Sigmoid colon (tissue), 7 donors: ENCODE measurements at places on chromosomes 6 and 20. TPM values are rescaled to one million over a fixed set of nuclear protein-coding genes. Genes with fewer than 3 reads are reported as not detected.

DNA sequence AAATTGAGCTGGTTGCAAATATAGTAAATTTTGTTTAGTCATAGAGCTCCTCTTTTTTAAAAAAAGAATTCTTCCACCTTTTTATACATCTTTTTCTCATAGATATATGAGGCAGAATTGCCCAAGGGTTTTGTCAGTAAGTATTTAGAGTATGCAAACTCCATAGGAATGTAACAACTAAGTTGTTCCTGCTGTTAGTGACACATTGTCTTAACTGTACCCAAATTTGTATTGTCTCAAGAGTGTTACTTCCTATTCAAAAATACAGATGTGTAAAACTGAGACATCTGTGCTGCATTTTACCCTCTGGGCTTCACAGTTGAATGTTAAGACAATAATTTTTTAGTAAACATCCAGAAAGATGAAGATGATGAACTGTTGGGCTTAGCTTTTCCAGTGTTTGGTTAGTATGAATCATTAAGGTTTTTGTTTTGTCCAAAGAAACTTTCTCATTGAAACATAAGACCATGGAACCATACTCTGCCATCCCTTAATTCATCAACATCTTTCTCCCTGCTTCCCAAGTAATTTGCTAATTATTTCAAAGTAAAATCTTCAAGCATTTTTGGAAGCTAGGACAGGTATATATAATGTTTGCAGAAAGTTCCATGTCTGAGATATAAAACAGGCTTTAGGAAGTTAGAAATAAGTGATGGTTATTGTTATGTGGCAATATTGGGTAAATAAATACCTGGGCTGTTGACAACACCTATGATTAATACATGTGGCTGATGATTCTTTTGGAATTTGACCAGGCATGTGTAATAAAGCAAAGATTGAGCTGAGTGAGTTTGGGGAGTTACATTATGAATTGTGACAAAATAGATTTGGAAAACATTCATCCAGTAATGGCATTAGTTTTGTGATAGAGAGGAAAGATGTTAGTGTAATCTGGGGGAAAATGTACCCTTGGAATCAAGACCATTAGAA is 11.2 kb downstream of the OGFRL1 start:
- H3K27ac ChIP-seq = no peak overlapping the region
- H3K36me3 ChIP-seq = peaks cover 31% of the 10 kb centered on the region
- H3K4me1 ChIP-seq = no peaks in the 10 kb centered on the region
- no peak for DNase-seq

DNA sequence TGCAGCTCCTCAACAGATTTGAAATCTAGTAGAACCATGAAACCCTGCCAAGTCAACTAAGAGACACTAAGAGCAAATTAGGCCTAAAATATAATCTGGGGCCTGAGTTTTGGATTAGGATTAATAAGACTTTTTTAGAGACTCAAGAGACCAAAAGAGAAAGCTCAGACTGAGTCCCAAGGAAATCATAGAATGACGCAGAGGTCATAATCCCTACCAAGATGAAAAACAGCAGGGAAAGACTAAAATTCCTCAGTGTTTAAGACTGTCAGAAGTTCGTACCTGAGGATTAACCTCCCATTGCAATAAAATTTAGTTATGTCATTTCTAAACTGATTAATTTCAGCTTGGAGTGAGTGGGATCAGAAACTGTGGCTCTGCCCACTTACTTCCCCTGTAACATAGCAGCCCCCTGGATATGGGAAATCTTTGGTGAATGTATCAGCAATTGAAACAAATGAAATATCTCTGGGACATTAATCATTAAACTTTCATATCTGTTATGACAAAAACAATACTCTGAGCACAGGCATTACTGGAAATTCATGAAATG is 200.3 kb downstream of the EDN1 start:
- no peak overlapping the region for H3K4me3 ChIP-seq
- H3K27ac ChIP-seq = no peak overlapping the region
- H3K27me3 ChIP-seq = no peaks in the 10 kb centered on the region
- no peaks in the 10 kb centered on the region for H3K4me1 ChIP-seq
- no peak for DNase-seq

DNA sequence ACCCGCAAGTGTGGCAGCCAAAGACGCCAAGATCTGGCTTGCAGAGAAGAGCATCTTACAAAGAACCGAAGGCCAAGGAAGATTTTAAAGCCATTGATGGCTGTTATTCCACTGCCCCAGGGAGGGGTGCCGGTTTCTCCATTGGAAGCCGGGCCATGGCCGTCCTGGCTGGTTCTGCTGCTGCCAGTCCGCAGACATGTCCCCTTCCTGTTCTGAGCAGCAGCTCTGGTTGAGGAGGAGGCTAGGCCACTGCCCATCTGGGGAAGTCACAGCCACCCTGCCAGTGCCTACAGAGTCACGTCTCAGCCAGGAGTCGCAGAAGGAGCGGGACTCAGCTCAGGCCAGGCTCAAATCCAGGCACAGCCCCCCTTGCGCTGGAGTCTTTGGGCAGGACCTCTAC is 42.6 kb upstream of the MRGBP start:
- H3K27me3 ChIP-seq = no peaks in the 10 kb centered on the region
- H3K36me3 ChIP-seq = peaks cover 12% of the 10 kb centered on the region
- H3K27ac ChIP-seq = peak overlapping the region; percentile 75
- DNase-seq = no peak
- H3K4me3 ChIP-seq = no peak overlapping the region
- peaks cover 60% of the 10 kb centered on the region for H3K4me1 ChIP-seq

DNA sequence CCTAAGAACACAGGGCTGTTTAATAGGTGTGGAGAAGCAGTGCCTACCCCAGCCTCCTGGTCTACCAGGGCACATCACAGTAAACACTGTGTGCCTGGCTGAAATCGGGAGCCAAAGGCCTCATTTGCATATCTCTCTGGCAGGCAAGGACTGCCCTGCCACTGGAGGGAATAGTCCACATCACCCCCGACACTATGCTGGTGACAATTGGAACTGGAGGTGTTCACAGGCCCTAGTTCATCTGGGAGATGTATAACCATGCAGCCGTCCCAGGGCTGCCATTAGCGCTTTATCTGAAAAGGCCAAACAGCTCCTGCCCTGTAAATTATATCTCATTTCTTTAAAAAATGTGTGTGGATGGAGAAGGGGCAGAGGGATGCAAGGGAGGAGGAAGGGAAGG is 150.3 kb downstream of the LINC00237 start:
- no peaks in the 10 kb centered on the region for H3K27me3 ChIP-seq
- DNase-seq = no peak
- no peaks in the 10 kb centered on the region for H3K4me1 ChIP-seq
- no peaks in the 10 kb centered on the region for H3K36me3 ChIP-seq
- no peak overlapping the region for H3K27ac ChIP-seq

GRCh38 chr6:38713812-38714211 is 1.3 kb upstream of the DNAH8 start:
- peaks cover 6% of the 10 kb centered on the region for H3K4me1 ChIP-seq
- no peak for DNase-seq
- no peak overlapping the region for H3K4me3 ChIP-seq

DNA sequence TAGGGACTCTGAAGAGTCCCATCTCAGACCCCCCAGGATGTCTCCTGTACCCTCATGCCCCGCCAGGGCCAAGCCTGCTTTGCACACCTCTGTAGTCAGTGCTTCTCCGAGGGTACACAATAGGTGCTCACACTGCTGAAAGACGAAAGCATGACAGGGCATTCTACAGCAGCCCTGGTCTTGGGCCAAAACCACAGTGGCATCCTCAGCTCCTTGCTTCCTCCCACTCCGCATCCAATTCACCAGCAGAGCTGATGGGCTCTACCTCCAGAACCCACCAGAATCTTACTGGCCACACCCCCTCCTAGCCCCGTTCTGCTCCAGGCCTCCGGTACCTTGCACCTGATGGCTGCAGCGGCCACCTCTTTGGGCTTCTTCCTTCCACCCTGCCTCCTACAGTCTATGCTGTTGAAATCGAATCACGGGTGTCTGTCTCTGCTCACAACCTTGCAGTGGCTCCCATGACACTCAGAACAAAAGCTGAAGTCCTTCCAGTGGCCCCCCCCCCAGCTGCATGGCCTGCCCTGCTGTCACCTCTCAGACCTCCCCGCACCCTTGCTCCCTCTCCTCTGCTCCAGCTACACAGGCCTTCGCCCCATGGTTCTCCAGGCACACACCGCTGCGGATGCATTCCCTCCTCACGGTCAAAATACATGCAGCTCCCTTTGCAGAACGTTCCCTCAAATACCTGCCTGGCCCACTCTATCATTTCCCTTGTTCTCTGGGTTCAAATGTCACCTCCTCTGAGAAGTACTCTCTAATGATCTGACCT is 1.2 kb downstream of the ANGPT4 start:
- no peak for DNase-seq
- no peak overlapping the region for H3K27ac ChIP-seq
- no peak overlapping the region for H3K4me3 ChIP-seq
- H3K4me1 ChIP-seq = no peaks in the 10 kb centered on the region

DNA sequence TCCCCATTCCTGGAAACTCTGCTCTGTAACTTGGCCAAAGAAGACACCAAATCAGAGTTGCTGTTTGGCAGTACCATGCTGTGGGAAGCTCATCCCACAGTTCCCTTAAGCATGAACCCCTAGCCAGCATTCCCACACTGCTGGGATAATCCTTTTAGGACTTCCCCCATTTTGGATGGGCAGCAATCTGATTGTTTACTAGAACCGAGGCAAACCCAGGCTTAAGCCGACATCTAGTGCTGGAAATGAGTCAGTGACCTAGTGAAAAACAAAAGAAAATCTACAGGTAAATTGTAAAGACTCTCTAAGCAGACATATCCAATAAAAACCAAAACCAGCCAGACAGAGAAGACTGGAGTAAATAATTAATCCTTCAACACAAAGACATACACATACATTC is 5.2 kb downstream of the DNAH8 start:
- peaks cover 2% of the 10 kb centered on the region for H3K4me1 ChIP-seq
- DNase-seq = no peak
- H3K4me3 ChIP-seq = no peak overlapping the region
- H3K27ac ChIP-seq = no peak overlapping the region
- H3K27me3 ChIP-seq = no peaks in the 10 kb centered on the region

- H3K27ac ChIP-seq = no peak overlapping the region
- no peak for DNase-seq
- no peaks in the 10 kb centered on the region for H3K4me1 ChIP-seq
- no peaks in the 10 kb centered on the region for H3K27me3 ChIP-seq
- no peaks in the 10 kb centered on the region for H3K36me3 ChIP-seq
- H3K4me3 ChIP-seq = no peak overlapping the region
Observed at GRCh38 chr6:130947464-130947863, 115.6 kb downstream of the EPB41L2 start.

- H3K4me1 ChIP-seq = peaks cover 14% of the 10 kb centered on the region
- peak; percentile 89 for DNase-seq
- H3K27ac ChIP-seq = no peak overlapping the region
- no peak overlapping the region for H3K4me3 ChIP-seq
- H3K27me3 ChIP-seq = no peaks in the 10 kb centered on the region
Observed at GRCh38 chr6:168370310-168370991, 50.9 kb upstream of the DACT2 start.

DNA sequence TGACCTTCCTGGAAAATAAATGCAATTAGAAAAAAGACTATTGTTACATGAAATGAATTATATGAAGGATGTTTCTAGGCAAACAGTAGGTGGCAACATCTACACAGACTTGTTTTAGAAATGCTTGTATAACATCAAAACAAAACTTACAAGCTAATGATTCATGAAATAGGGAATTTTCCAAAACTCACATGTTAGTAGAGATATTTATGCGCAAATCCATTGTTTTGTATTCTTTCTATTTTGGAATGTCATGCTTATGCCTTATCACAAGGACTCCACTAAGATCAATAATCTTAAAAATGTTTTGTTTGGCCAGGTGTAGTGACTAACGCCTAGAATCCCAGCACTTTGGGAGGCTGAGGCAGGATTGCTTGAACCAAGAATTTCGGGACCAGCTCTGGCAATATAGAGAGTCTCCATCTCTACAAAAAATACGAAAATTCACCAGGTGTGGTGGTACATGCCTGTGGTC is 32.3 kb upstream of the LGSN start:
- no peaks in the 10 kb centered on the region for H3K27me3 ChIP-seq
- H3K4me3 ChIP-seq = no peak overlapping the region
- H3K36me3 ChIP-seq = no peaks in the 10 kb centered on the region
- DNase-seq = no peak
- H3K27ac ChIP-seq = no peak overlapping the region

DNA sequence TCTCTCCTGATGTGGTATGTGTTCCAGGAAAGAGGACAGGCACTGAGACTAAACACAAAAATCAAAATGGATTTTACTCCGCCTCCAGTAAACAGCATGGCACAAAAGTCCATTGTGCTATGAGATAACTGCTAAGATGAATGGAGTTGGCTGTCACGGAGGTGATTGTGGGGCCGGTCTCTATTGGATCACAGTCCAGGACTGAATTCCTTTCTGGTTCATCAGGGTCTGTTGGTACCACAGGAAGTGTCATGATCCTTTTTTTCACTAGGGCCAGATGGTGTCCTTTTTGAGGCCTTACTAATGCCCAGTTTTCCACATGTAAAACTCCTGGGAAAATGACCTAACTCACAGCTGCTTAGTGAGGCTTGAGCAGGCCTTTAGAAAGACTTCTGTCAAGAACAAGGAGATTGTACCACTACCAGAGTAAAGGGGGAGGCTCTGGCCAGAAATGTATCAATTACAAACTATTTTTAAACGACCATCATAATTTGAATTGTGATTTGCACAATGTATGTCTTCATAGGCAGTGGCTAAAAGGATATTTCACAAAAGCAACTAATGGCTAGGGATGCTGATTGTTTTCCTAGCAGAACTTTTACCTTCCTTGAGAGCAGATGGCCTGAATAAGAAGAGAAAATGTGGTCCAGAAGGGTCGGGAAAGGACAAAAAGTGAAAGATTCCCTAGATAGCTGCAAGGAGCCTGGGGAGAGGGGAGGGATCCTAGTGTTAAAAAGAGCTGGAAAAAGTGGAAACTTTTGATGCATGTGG is 192.2 kb upstream of the POU3F2 start:
- H3K27ac ChIP-seq = no peak overlapping the region
- no peaks in the 10 kb centered on the region for H3K27me3 ChIP-seq
- no peaks in the 10 kb centered on the region for H3K36me3 ChIP-seq
- no peak overlapping the region for H3K4me3 ChIP-seq
- DNase-seq = no peak

DNA sequence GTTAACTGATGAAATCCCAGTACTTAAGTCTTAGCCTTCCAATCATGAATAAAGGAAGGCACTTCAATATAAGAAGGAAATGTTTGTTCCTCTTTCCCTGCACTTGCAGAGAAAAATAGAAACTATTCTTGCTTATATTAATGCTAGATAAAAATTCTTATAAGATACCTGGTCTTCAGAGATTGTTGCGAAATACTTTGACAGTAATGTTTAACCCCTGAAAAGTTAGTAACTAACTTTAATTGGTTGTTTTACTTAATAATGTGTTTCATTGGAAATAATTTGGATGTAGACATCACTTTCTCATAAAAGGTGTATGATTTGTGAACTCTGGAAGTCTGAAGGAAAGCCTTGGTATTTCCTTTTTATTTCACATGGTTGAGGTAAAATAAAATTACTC is 294.2 kb upstream of the SYNCRIP start:
- no peak overlapping the region for H3K27ac ChIP-seq
- H3K36me3 ChIP-seq = no peaks in the 10 kb centered on the region
- H3K27me3 ChIP-seq = no peaks in the 10 kb centered on the region
- H3K4me3 ChIP-seq = no peak overlapping the region

- no peak for DNase-seq
- H3K4me1 ChIP-seq = no peaks in the 10 kb centered on the region
- peak overlapping the region; percentile 93 for H3K27ac ChIP-seq
- H3K36me3 ChIP-seq = no peaks in the 10 kb centered on the region
- peak overlapping the region; percentile 75 for H3K4me3 ChIP-seq
Observed at GRCh38 chr6:57173056-57173885, 1.1 kb downstream of the BAG2 start.

Gene ID4
- 4.2 TPM for polyA plus RNA-seq

Gene PLG
- polyA plus RNA-seq = not detected

Gene SAMD10
- 4.2 TPM for polyA plus RNA-seq
